ENCODE measurements at places on chromosomes 1 and 21.

DNA sequence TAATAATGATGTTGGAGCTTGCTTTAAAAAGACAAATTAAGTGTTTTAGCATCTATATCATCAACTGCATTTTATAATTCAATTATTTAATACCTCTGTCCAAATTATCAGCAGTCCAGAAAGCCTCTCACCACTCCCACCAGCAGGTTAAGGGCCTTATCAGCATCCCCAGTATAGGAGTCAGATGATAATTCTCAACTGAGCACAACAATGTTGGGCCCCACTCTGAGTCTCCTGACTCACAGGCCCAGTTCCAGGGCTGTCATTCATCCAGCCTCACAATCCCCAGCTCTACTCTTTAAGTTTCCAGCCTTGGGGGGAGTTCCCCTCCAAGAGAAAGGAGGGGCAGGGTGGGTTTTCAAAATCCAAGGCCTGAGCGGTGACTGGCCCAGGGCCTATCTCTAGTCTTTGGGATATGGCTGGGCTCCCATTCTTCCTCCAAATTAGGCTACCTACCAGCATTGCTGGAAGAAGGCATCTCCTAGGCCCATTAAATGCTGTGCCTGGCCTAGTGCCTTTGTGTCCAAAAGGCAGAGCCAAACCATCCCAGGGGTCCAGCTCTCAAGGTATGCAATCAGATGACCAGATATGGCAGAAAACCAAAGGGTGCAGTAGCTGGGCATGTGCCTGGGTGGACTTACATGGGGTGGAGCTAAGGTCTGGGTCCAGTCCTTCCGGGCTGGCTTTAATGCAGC, 134.1 kb downstream of the GLUL start:
- no peak for DNase-seq

DNA sequence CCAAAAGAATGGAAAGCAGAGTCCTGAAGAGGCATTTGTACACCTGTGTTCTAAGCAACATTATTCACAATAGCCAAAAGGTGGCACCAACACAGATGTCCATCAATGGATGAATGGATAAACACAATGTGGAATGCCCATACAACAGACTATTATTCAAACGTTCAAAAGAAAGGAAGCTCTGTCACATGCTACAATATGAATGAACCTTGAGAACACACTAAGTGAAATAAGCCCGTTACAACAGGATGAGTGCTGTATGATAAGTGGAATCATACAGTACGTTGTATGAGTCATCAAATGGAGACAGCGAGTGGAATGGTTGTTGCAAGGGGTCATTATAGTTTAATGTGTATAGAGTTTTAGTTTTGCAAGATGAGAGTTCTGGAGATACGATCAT, 80.1 kb downstream of the SH3BGR start:
- DNase-seq = no peak

- no peak for DNase-seq
These were observed 5.1 kb downstream of the PDZK1 start for GRCh38 chr1:145702052-145702451.

- no peak for DNase-seq
These were observed 30.8 kb downstream of the POU2F1 start for GRCh38 chr1:167251472-167251871.

DNA sequence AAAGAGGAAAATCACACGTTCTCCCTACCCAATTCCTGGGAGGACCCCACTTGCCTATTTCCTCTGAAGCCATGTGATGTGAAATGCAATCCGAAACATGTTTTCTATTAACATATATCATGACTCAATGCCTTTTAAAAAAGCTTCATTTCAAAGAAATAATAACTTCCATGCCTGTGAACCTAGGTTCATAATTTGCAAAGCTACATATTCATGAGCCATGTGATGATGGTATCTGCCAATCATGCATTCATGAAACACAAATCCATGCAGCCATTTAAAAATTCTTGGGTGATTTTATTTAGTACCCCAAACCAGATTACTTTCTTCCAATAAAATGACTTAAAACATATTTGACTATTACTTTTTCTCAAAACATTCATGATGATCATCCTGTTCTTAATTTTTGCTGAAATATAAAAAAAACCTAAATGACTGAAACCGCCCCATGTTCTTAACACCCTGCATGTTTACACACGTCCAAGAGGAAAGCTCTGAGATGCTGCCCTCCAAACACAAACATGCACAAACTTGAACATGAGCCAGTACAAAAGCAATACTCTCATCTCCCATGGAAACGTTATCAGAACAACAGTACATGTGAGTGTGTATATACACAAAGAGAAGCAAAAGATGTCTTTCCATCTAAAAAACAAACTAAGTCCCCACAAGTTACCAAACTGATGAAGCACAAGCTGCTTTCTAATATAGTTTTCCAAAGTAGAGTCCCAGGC, 140.1 kb downstream of the TGFBR3 start:
- no peak for DNase-seq

- no peak for DNase-seq
These were observed 278.6 kb upstream of the AJAP1 start for GRCh38 chr1:4375812-4376211.

Data from CD4-positive, alpha-beta T cell treated with Interleukin-15 for 1 hour (primary cell).